Activated T-cell treated with anti-CD3 and anti-CD28 coated beads for 48 hours (primary cell): ENCODE measurements at places on chromosomes 1 and 21.
A peak's percentile ranks its signal among the peaks of the same experiment; 100 is the strongest.

DNA sequence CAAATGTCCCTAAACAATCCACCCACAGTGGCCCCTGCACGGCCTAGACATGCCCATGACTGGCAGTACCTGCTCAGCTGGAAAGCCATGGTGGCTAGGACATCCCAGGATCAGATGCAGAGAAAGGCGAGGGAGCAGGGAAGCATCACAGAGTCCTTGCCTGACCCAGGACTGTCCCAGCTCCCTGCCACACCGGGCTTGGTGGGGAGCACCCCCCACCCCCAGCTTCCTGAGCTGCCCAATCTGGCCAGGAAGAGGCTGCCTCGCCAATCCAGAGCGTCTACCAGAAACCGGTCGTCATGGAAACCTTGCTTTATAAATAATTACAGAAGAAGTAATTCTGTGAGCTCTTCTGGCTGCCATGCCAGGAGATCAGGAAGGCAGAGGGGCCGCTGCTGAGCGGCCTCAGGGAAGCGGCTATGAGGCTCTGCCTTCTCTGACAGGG lies 34.8 kb downstream of the ACOT7 start:
- peak; percentile 37 for DNase-seq

DNA sequence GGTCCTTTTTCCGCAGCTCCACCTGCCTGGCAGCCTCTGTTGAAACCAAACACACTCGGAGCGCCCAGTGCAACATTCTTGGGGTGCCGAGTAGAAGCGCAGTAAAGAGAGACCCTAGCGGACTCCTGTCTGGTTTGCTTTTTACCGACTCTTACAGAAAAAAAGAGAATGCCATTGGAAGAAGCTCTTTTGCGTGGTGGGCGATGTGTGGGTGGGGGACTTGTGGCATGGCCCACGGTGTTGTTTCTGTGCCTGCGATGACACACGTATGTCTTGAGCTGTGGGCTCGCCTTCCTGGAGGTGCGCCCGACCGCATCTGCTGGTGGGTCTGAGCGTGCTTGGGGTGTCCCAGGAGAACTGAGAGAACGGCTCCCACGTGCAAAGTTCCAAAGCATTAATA lies 7.3 kb upstream of the BARHL2 start:
- no peak for DNase-seq

DNA sequence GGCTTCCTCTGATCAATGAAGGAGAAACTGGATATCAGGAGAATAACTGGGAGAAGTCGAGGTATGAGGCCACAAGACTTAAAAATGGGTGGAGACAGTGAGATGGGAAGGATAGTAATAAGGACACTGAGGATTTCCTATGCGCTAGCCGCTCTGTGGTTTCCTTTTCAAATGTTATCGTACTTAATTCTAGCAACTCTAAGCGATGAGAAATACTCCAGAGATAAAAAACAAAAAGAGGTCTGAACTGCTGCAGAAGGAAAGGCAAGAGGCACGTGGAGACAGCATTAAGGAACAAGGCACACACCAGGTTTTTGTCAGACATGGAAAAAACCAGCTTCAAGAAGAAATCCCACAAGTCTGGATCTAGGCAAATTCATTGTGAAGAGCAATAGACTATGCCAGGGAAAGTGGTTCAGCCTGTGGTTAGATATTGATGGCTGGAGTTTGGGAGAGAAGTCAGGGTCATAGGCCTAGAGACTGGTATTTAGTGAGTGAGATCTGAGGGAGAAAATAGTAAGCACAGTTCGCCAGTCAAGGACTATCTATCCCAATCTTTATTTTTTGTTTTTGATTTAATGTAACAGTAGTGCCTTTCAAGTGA lies 5.3 kb downstream of the CLCA2 start:
- no peak for DNase-seq

DNA sequence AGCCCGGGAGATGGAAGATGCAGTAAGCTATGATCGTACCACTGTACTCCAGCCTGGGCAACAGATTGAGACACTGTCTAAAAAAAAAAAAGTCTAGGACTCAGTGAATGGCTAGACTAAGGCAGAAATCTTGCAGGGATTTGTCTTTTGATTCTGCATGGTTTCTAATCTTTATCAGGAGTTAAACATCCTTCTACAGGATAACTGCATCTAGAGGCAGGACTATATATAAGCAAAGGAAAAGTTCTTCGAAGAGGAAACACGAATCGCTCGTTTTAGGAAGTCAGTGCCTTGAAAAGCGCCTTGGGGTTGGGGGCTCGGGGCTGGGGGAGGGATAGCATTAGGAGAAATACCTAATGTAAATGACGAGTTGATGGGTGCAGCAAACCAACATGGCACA lies 602 bp upstream of the UFC1 start:
- no peak for DNase-seq

DNA sequence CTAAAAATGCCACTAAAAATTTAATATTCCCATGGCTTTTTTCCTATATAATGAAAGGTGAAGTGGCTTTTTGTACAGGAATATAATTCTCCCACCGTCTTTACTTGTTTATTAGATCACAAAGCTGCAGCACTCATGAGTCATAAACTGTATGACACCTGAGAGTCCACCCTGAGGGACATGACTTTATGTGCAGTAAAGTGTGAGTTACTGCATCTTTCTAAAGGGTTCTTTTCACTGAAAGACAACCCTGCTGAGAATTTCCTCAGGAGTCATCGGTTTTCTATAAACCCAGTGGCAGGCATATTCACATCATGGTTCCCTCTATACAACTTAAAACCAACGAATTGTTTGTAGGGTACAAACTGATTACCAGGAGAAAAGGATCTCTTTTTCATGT lies 77.4 kb downstream of the APP start:
- no peak for DNase-seq

DNA sequence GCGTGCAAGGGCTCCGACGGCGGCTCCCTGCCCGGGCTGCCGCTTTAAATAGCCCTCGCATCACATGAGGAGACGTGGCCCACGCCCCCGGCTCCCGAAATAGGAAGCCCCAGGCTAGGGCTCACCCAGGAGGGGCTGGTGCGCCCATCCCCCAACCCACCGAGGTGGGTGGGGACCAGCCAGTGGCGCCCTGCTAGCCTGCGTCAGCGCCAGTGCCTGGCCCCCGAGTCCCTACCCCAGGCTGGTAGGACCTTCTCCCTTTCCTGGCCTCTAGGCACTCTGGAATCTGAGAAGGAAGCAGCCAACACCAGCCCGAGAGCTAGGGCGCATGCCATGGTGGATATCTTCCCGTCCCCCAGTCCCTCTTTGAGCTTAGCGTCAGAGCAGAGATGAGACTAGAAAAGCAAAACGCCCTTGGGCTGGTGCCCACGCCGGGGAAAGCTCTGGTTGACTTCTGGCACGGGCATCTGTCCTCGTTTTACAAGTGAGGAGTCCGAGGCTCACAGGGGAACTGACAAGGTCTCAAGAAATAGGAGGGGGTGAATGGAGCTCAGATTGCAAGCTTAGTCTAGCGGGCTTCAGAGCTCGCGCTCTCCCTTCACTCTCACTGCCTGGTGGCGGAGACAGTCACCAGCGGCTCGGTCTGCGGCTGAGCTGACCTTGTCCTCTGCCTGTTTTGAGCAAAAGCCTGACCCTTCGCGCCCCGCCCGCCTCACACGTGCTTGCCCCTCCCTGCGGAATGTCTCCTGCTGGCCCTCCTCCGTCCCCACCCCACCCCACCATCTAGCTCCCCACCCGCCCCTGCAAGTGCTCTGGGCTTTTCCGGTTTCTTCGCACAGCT lies at the start of gene FABP3:
FABP3 (minus strand) TSS at position 21 of the 841 bp plus-strand sequence. CDS start 62 bp downstream, outside the sequence.
- DNase-seq = peak; percentile 9

DNA sequence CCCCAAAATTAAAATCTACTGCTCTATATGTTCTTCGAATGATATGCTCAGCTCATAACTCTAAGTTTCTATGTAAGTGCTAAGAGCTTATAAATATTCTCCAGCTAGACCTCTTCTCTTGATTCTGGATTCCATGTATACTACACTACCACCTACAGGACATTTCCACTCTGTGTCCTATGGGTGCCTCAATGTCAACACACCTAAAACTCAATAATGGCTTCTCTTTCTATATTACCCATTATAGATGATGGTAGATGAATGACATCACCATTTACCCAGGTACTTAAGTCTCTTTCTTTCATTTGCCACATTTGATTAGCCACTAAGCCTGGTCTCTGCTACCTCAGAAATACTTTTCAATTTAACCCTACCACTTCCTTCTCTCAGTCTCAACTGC lies 41.3 kb downstream of the TBX19 start:
- no peak for DNase-seq

GRCh38 chr1:9068981-9069325 lies 482 bp downstream of the SLC2A5 start:
- no peak for DNase-seq

DNA sequence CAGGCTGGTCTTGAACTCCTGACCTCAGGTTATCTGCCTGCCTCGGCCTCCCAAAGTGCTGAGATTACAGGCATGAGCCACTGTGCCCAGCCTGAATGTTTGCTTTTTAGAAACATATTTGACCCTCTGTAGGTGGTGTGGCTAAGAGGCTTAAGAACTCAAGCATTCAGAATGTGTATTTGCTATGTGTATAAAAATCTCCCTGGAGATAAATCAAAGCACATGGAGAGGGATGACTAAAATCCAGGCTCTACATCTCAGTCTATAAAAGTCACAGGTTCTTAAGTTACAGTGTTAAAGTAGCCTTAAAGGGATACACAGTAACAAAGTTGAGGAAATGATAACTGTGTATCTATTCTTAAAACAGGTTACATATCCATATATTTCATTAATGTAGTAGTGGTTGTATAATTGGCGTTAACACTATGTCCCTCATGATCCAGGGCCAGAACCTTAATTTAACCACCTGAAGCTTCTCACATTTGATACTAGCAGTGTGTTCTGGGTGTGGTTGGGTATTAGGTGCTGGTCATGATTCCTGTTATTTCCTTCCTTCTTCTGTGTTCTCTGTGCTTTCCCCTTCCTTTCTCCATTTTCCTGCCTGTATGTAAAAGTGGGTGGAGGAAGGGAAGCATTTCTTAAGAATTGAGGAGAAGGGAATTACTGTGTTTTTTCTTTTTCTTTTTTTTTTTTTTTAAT lies 16.2 kb downstream of the GIPC2 start:
- no peak for DNase-seq

DNA sequence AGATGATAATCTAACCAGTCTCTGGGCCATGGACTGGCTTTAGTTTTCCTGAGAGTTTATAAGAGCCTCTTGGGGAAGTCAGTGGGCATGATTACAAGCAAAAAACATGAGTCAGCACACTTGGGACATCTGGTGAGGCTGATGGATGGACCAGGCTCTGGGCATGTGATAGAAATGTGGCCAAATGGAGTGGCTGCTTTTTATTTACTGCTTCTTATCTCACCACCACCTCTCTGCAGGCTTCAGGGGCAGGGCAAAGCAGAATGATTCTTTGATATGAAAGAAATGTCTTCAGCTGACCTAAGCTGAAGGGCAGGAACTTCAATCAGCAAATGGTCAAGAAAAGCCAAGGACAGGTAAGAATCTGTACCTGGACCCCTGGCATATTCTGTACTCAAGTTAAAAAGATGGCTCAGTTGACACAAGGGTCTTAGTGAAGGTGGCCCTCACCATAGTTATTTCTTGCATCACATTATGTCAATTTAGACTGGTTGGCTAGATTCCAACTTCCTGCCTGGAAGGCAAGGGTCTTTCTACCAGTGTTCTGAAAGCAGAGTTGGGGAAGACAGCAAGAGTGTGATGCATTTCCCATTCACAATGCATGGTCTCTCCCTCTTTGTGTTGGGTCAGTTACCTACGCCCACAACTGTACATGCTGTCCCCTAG lies 162.8 kb downstream of the FASLG start:
- DNase-seq = no peak

- no peak for DNase-seq
These were observed 422.9 kb downstream of the PTBP2 start for GRCh38 chr1:97144527-97144926.

DNA sequence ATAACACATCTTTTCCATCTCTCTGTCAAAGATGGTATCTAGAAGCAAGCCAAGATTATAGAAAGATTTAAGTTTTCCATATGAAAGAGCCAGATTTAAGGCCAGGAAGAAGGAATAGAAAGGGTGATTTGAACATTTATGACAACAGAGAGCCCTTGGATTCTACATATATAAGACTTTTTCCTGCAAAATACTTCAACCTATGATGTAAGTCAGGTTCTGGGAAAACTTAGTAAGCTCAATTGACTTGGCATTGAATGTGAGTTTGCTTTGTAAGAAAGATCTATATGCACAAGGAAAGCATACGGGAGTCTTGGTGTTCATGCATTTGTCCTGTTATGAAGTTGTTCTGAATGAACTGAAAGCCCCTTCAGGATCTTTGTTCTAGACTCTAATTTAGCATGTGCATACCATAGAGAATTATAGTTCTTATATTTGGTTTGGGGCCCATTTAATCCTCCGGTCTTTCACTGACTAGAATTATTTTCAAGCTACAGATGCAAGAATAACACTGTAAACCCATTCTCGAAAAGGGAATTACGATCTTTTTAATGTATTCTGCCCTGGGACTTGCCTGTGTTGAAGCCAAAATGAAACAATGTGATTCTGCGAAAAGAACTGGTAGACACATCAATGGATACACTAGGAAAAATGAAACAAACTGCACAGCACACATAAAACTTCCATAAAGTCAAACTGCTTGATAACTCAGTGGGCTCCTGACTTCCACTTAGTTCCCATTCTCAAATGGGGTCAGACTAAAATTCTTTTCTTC lies 152.8 kb downstream of the DISP1 start:
- DNase-seq = no peak

- peak; percentile 27 for DNase-seq
These were observed 12.0 kb upstream of the FCAMR start for GRCh38 chr1:206982216-206982615.

DNA sequence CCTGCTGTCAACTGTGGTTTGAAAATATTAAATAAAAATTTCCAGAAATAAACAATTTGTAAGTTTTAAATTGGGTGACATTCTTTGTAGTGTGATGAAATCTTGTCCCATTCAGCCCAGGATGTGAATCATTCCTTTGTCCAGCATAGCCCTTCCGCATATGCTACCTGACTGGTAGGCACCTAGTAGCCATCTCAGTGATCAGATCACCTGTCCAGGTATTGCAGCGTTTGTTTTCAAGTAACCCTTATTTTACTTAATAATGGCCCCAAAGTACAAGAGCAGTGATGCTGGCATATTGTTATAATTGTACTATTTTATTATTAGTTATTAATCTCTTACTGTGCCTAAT lies 351.6 kb upstream of the B3GALT2 start:
- no peak for DNase-seq

GRCh38 chr1:14027099-14027498 lies 327.1 kb downstream of the PRDM2 start:
- no peak for DNase-seq
